Colonic mucosa (tissue), 4 donors: ENCODE measurements at places on chromosomes 7 and 10.

GRCh38 chr10:116892907-116893685, 43.8 kb downstream of the ENO4 start:
- no peak for DNase-seq

DNA sequence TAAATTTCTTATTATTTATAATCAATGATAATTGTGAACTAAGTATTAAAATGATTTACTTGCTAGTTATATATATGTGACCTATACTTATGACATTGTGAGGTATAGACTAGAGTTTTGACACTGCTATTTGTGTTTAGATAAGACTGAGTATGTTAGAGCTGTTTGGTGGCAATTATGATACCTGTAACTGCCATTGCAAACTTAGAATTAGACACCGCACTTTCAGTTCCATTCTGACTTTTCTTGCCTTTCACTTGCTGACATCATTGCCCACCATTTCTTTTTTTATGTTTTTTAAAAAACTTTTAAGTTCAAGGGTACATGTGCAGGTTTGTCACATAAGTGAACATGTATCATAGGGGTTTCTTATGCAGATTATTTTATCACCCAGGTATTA, 214.5 kb downstream of the MBL2 start:
- DNase-seq, result no peak

- DNase-seq, result no peak
Measured at GRCh38 chr10:51162002-51162401, 87.7 kb downstream of the PRKG1 start.

- DNase-seq, result no peak
Measured at GRCh38 chr7:81029511-81029910, 110.7 kb upstream of the SEMA3C start.

DNA sequence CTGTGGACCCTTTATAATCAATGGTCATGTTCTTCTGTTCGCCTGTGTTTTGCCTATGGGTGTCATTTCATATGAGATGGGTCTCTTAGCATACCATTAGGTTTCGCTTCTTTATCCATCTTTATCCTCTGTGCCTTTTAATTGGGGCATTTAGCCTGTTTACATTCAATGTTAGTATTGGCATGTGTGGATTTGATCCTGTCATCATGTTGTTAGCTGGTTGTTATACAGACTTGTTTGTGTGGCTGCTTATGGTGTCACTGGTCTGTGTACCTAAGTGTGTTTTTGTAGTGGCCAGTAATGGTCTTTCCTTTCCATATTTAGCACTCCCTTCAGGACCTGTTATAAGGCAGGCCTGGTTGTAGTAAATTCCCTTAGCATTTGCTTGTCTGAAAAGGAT, 90.3 kb downstream of the MYO3A start:
- no peak for DNase-seq

GRCh38 chr7:95028683-95029082, 121.3 kb downstream of the PPP1R9A start:
- no peak for DNase-seq

- no peak for DNase-seq
Measured at GRCh38 chr7:55157764-55158105, 138.9 kb downstream of the EGFR start.

- peak; percentile 47 for DNase-seq
Measured at GRCh38 chr7:101172854-101173751, 7.0 kb downstream of the NAT16 start.

GRCh38 chr10:29613791-29614190, 21.0 kb downstream of the SVIL start:
- no peak for DNase-seq

GRCh38 chr7:13155188-13155587, 467.8 kb downstream of the ARL4A start:
- DNase-seq, result no peak

DNA sequence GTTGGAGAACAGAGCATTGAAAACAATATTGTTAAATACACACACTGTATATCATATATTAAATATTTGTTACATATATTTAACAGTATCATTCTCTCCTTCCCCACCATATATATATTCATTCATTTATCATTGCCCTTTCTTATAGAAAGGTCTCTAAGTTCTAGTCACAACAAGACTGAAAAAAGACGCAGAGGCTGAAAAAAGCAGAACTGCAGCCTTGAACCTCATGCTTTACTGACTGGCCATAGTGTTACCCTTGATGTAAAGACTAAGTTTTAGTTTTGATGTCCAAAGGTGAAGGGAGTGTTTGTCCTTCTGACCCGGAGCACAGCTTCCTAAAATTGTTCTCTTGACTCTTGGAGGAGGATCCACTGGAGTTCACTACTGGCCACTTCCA, 247.9 kb downstream of the PTEN start:
- DNase-seq, result no peak

DNA sequence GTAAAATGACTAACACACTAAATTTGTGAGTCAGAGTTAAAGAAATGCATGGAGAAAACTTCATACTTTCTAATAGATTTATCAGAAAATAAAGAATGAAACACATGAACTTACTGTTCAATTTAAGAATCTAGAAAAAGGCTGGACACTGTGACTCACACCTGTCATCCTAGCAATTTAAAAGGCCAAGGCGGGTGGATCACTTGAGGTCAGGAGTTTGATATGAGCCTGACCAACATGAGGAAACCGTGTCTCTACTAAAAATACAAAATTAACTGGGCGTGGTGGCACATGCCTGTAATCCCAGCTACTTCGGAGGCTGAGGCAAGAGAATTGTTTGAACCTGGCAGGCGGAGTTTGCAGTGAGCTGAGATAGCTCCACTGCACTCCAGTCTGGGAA, 1106.2 kb upstream of the LRRN3 start:
- no peak for DNase-seq

GRCh38 chr10:29600067-29600466, 34.7 kb downstream of the SVIL start:
- DNase-seq, result no peak

DNA sequence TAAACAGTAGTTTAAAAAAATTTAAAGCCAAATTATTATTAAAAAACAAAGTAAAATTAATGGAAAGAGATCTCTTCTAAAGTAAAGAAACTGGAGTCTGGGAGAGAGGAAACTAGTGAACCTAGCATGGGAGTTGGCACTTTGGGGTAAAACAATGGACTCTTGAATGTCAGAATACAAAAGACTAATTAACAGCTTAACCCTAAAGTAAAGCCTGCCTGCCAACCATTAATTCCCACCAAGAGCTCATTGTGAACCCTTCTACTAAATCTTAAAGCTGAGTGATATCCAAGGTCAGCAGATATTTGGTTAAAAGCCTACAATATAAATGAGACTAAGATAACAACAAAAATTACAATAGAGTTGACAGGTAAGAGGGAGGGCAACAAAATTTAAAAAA, 36.5 kb downstream of the KMT2C start:
- DNase-seq, result no peak

DNA sequence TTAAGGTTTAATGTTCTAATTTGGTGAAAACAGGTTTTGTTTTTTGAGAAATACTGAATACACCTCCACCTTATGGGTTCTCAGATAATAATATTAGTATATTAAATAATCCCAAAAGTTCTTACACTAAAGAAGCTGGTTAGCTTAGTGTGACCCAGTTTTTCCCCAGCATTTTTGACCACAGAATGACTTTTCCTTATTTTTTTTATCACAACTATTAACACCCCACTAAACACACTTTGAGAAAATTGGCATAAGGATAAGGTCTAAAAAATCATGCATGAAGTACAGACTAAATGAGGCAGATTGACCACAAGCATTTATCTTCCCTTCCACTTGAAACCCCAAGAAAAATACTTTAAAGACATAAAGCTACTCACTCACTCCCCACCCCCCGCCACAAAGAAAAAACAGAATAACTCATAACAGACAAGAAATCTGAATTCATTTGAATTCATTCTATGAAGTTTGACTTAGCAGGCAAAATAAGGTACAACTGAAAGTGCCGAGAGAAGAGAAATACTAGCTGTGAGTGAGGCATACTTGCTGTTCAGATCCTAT, 49.7 kb upstream of the WNT16 start:
- DNase-seq, result no peak

- no peak for DNase-seq
Measured at GRCh38 chr7:156079156-156079555, 266.9 kb upstream of the SHH start.

DNA sequence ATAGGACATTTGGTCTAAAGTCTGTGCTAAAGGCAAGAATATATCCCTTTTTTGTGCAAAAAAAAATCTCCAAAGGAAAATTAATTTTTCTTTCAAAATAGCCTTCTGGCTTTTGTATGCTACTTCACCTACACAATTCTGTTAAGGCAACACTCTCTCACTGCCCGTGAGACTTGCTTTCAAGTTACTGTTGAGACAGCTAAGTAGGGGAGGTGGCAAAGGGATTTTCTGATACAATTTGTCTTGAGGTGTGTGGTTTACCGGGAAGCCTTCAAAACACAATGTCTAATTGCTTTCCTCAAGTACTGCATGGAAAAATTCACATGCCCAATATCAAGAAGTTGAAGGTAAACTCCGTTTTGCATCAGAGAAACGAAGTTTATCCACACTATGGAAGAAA, 50.8 kb upstream of the RSU1 start:
- DNase-seq, result no peak

DNA sequence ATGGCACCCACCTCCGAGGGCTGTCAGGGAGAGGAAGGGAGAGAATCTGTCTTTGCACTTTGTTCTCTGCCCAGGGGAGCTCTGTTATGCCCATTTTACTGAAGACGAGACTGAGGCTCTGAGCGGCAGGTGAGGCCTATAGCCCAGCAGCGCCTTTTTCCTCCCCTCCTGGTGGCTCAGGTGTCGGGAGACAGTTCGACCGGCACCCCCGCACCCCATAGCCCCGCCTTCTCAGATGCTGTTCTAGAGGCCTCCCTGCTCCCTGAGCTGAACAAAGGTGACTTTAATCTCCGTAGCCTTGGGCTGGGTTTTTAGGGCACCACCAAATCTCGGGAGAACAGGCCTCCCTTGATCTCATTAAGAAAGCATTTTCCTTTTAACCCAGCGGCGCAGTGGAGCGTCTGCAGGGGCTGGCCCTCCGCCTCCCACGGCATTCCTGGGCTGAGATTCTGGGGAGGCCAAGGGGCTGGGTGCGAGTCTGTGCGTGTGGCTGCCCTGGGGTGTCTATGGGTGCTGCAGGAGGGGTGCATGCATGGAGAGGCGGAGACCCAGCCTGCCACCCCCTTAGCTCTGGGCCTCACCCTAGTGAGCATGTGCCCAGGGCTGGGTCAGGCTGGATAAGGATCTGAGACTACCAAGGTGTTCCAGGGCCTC, 3.3 kb downstream of the LFNG start:
- peak; percentile 83 for DNase-seq

- no peak for DNase-seq
Measured at GRCh38 chr10:28411648-28412047, 108.8 kb upstream of the MPP7 start.

DNA sequence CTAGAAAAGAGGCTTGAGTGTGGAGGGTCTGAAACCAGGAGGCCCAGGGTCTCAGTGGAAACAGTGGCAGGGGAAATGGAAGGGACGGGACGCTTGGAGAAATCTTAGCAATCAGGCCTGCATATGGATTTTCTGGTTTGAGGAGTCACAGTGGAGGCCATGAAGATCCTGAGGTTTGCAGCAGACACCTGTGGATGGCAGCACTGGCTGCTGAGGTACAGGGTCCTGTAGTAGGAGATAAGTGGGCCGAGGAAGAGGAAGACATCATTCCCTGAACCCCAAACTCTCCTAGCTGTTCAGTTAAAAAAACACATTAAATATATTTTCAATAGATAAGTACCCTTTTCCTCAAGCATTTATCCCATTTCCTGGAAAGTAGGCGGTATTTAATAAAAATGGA, 208.8 kb upstream of the IGFBP3 start:
- no peak for DNase-seq

GRCh38 chr7:157404845-157405481, 68.2 kb downstream of the DNAJB6 start:
- no peak for DNase-seq

GRCh38 chr7:45196374-45196773, 38.8 kb downstream of the RAMP3 start:
- DNase-seq, result no peak

GRCh38 chr7:14936554-14936953, 34.0 kb upstream of the DGKB start:
- peak; percentile 30 for DNase-seq

DNA sequence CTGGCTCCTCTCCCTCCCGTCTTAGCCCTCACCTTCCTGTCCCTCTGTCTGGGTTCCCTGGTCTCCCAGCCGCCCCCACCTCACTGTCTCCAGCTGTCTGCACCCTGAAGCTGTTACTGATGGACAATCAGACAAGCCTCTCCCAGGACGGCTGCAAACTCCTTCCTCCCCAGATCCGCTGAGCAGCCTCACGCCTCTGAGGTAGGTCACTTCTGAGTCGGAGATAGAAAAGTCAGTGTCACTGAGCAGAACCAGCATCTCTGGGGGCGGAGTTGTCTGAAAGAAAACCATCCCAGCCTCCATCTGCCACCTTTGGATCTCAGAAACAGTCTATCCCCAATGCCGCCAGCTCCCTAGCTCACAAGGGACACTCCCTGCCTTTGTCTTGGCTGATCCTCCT, 27.4 kb downstream of the FAM241B start:
- no peak for DNase-seq

- no peak for DNase-seq
Measured at GRCh38 chr10:4262870-4263600, 478.0 kb upstream of the KLF6 start.

DNA sequence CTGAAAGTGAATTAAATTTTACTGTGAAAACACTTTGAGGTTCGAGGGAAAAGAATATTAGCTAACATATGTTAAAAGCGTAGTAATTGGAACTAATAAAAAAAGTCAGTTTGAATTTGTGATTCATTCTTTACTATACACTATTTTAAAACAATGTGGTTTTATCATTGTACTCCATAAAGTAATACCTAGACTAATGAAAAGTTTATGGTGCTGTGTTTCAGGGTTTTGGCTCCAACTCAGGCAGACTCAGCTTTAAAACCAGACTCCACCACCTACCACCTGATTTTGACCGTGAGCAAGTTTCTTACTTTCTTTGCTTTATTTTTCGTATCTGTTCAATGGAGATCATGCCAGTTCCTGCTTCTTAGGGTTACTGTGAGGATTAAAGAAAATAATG, 9.2 kb upstream of the PRTFDC1 start:
- DNase-seq, result no peak

- DNase-seq, result no peak
Measured at GRCh38 chr7:98474558-98474957, 73.7 kb upstream of the BAIAP2L1 start.

- DNase-seq, result no peak
Measured at GRCh38 chr7:111409714-111410422, 152.4 kb downstream of the IMMP2L start.

DNA sequence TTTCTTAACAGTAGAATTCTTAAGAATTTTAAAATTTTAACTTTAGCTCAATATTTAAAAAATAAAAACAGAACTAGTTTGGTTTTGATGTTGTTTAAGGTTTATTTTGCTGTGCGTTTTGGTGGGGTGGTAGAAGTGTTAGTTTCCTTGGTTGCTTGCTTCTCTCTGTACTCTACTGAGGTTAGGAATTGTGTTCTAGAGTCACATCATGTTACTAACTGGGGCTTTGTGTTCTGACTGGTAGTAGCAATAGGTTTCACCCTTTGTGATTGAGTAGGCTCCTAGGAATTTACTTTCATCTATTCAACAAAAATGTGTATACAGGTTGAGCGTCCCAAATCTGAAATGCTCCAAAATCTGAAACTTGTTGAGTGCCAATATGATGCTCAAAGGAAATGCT, 99.5 kb downstream of the ZEB1 start:
- DNase-seq, result no peak
